Left lung (tissue), 14 donors: ENCODE measurements at places on chromosomes 4 and X. TPM values are rescaled to one million over a fixed set of nuclear protein-coding genes. Genes with fewer than 3 reads are reported as not detected.

The ARR3 gene
- not detected for total RNA-seq

The ASB12 gene
- not detected for total RNA-seq

The FGB gene
- total RNA-seq: 0.26 TPM

The CYSLTR1 gene
- total RNA-seq: 5.8 TPM

The TAF7L gene
- total RNA-seq: not detected

The AFP gene
- 0.73 TPM for total RNA-seq

The MBNL3 gene
- 20.4 TPM for total RNA-seq

The CYLC1 gene
- total RNA-seq: not detected

The SPON2 gene
- total RNA-seq: 94.2 TPM

- H3K27ac ChIP-seq: no peak overlapping the region
- H3K36me3 ChIP-seq: no peaks in the 10 kb centered on the region
- peaks cover 4% of the 10 kb centered on the region for H3K27me3 ChIP-seq
- no peaks in the 10 kb centered on the region for H3K4me1 ChIP-seq
Measured at GRCh38 chrX:66008328-66008970, 31.4 kb downstream of the VSIG4 start.

GRCh38 chr4:120844528-120844921 lies 78.0 kb downstream of the PRDM5 start:
- H3K27ac ChIP-seq: no peak overlapping the region
- no peaks in the 10 kb centered on the region for H3K27me3 ChIP-seq
- H3K4me3 ChIP-seq: no peak overlapping the region
- H3K4me1 ChIP-seq: peaks cover 10% of the 10 kb centered on the region
- no peak for DNase-seq

- DNase-seq: no peak
- no peak overlapping the region for H3K4me3 ChIP-seq
- H3K27me3 ChIP-seq: no peaks in the 10 kb centered on the region
- no peaks in the 10 kb centered on the region for H3K36me3 ChIP-seq
Measured at GRCh38 chr4:30763321-30763727, 43.2 kb downstream of the PCDH7 start.

DNA sequence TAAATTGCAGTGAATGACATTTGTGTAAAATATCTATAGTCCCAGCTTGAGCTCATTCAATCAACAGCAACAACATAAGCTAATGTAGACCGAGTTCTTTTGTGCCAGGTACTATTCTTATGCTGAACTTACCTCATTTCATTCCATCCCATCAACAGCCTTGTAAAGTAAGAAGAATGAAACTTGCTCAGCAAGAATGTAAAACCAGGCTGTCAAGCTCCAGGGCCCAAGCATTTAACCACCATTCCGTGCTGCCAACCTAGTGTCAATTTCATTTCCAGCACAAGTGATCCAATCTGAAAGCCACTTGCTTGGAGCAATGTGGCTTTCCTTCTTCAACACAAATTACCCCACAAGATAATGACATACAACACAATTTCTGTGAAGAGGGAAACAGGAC lies 36.6 kb downstream of the RASSF6 start:
- H3K27me3 ChIP-seq: no peaks in the 10 kb centered on the region
- no peak for DNase-seq
- H3K4me3 ChIP-seq: no peak overlapping the region
- no peak overlapping the region for H3K27ac ChIP-seq
- H3K36me3 ChIP-seq: no peaks in the 10 kb centered on the region

DNA sequence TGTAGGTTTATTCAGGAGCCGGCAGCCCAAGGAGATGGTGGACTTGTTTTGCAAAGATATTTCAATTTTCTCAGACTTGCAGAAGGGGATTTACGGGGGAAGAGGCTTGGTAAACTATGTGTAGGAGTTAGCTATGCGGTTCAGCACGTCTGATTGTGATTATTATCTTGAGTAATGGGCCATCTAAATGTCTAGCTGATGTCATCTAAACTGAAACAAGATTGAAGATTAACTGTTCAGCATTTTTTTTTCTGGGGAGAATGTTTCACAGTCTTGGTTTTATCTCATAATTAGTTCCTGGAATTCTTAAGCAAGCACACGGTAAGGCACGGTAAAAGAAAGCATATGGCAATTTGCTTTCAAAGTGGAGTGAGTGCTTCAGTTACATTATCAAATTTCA lies 207.3 kb upstream of the CXorf51B start:
- no peaks in the 10 kb centered on the region for H3K27me3 ChIP-seq
- no peaks in the 10 kb centered on the region for H3K4me1 ChIP-seq
- no peak overlapping the region for H3K27ac ChIP-seq
- no peak overlapping the region for H3K4me3 ChIP-seq
- no peak for DNase-seq

DNA sequence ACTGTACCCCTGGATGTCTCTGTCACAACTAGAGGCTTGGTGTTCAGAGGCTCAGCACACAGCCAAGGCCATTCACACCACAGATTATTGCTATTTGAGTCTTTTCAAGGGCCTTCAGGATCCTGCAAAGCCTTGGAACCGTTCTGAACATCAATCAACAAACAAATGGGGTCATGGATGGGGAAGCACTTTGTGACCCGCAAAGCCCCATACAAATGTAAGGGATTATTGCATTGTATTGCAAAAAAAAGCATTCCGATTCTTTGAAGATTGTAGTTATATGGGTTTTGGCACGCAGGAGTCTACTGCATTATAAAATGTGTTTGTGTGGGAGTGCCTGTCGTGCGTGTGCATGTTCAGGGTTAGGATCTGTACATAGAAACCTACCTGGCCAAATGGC lies 17.3 kb upstream of the BCORL1 start:
- no peak for DNase-seq
- H3K27me3 ChIP-seq: no peaks in the 10 kb centered on the region
- no peaks in the 10 kb centered on the region for H3K36me3 ChIP-seq
- H3K27ac ChIP-seq: no peak overlapping the region
- no peak overlapping the region for H3K4me3 ChIP-seq

- H3K27ac ChIP-seq: no peak overlapping the region
- H3K36me3 ChIP-seq: peaks cover 51% of the 10 kb centered on the region
- peaks cover 26% of the 10 kb centered on the region for H3K4me1 ChIP-seq
- H3K4me3 ChIP-seq: no peak overlapping the region
- no peak for DNase-seq
- no peaks in the 10 kb centered on the region for H3K27me3 ChIP-seq
Measured at GRCh38 chrX:48579259-48579658, 5.0 kb downstream of the RBM3 start.

- no peak overlapping the region for H3K27ac ChIP-seq
- DNase-seq: no peak
- H3K4me1 ChIP-seq: no peaks in the 10 kb centered on the region
- no peaks in the 10 kb centered on the region for H3K27me3 ChIP-seq
- H3K4me3 ChIP-seq: no peak overlapping the region
Measured at GRCh38 chr4:80091184-80091583, 18.2 kb upstream of the ANTXR2 start.

DNA sequence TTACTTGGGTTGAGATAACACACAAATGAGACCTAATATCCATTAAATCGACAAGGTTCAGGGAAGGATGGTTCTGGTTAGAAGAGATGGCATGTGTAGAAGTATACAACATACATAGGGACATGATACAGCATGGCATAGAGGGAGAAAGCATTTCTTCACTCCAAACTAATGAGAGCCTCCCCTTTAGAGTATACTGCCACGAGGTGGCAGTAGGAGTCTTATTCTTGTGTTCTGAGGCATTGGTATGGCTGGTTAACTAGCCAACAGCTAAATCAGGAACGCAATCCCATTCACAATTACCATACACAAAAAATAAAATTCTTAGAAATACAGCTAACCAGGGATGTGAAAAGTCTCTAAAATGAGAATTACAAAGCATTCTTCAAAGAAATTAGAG lies 29.1 kb upstream of the TRO start:
- no peaks in the 10 kb centered on the region for H3K27me3 ChIP-seq
- DNase-seq: no peak
- no peaks in the 10 kb centered on the region for H3K36me3 ChIP-seq
- no peak overlapping the region for H3K4me3 ChIP-seq
- no peak overlapping the region for H3K27ac ChIP-seq

GRCh38 chr4:48127231-48127630 lies 6.8 kb downstream of the TXK start:
- no peak for DNase-seq
- H3K4me3 ChIP-seq: no peak overlapping the region

GRCh38 chrX:72394518-72395170 lies 88.9 kb upstream of the CITED1 start:
- H3K27me3 ChIP-seq: no peaks in the 10 kb centered on the region
- no peaks in the 10 kb centered on the region for H3K36me3 ChIP-seq
- H3K4me1 ChIP-seq: peaks cover 11% of the 10 kb centered on the region
- no peak for DNase-seq
- H3K27ac ChIP-seq: no peak overlapping the region

- H3K36me3 ChIP-seq: no peaks in the 10 kb centered on the region
- no peak overlapping the region for H3K4me3 ChIP-seq
- H3K27ac ChIP-seq: no peak overlapping the region
- DNase-seq: no peak
- H3K27me3 ChIP-seq: no peaks in the 10 kb centered on the region
Measured at GRCh38 chr4:78542373-78542772, 9.2 kb upstream of the ANXA3 start.

DNA sequence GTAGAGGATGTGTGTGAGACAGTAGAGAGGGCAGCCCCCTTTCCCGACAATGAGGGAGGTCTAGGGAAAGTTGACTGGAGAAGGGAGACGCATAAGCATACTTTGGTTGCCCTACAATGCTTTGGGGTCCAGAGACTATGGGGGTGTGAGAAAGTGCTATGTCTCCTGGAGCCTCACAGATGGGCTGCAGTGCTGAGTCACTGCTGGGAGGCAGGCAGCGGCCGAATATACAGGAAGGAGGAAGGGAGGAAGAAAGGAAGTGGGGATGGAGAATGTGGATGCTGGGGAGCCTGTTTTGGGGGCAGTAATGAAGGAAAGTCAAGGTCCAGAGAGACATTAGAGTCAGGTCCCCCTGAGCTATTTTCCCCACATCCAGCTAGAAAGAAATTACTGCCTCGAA lies 12.7 kb downstream of the DRP2 start:
- H3K36me3 ChIP-seq: no peaks in the 10 kb centered on the region
- no peaks in the 10 kb centered on the region for H3K4me1 ChIP-seq
- DNase-seq: no peak
- H3K4me3 ChIP-seq: no peak overlapping the region
- no peaks in the 10 kb centered on the region for H3K27me3 ChIP-seq

DNA sequence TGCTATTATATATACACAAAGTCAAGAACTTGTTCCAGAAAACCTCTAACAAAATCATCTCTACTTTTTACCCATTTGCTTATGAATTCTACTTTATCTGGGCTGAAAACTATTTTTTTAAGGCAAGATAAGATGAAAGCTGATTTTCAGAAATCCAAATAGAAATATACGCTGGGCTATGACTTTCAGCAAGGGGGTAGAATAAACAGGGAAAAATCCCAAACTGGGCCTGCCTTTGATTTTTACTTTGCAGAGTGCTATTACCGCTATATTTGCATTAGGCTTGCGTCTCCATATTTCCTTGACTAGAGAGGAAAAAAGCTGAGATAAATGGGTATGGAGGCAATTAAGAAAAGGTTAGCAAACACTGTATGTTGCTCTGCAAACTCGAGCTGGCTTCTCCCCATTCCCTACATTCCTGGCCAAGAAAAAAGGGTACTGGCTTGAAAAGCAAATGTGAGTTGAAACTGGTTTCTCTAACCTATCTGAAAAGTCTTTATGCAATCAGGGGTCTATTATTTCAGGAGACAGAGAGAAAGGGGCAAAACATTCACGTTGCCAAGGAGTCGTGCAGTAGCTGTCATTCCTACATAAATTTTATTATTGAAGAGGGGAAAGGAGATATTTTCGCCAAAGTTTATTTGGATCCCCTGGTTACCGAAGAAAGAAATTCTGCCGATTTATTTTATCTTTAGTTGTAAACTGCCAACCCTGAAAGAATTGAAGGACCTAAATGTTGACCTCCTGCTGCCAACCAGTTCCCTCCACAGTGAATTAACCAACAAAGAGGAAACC lies 2.2 kb downstream of the TMEM47 start:
- peaks cover 34% of the 10 kb centered on the region for H3K27me3 ChIP-seq
- DNase-seq: no peak
- H3K4me1 ChIP-seq: no peaks in the 10 kb centered on the region
- peak overlapping the region; percentile 43 for H3K4me3 ChIP-seq
- peak overlapping the region; percentile 69 for H3K27ac ChIP-seq
- no peaks in the 10 kb centered on the region for H3K36me3 ChIP-seq

GRCh38 chr4:54289316-54289715 lies 60.2 kb downstream of the PDGFRA start:
- H3K27me3 ChIP-seq: no peaks in the 10 kb centered on the region
- H3K4me3 ChIP-seq: no peak overlapping the region
- no peaks in the 10 kb centered on the region for H3K36me3 ChIP-seq
- DNase-seq: no peak
- H3K4me1 ChIP-seq: no peaks in the 10 kb centered on the region

DNA sequence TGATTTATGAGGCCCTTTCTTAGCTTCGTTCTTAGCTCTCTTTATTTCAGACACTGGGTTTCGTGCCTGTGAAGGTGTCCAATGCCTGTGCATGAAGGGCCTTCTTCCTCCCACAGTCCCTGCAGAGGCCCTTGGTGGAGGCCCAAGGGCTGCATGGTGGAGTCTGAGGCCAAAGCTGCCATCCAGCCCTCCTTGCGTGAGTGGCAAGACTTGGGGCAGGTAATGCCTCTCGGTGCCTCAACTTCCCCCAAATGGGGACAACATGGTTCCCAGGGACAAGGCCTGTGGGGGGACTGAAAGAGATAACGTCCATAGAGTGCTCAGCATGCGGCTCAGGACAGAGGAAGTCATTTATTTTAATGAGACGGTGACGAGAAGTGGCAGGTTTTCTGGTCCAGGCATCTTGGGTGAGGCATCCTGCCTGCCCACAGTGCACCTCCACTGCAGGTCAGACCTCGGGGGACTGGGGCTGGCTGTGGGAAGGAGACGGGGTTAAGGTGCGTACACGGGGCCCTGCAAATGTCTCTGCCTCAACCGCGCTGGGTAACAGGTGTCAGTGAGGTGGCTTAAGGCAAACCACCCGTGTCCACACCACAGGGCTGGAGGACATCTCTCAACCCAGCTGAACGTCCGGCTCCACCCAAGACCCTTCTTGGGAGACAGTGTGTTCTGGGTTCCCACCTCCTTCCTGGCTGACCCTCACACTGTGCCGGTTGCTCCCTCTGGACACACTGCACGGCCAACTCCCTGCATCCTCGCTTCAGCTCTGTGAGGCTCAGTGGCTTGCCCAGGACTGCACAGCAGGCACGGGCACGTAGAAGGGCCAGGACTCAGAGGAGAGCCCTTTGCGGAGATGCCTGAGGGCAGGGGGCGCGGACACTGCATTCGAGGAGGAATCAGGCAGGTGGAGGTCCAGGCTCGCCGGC lies 50.5 kb downstream of the PSAPL1 start:
- H3K36me3 ChIP-seq: no peaks in the 10 kb centered on the region
- H3K27ac ChIP-seq: no peak overlapping the region
- DNase-seq: peak; percentile 29
- H3K27me3 ChIP-seq: no peaks in the 10 kb centered on the region
- no peak overlapping the region for H3K4me3 ChIP-seq

DNA sequence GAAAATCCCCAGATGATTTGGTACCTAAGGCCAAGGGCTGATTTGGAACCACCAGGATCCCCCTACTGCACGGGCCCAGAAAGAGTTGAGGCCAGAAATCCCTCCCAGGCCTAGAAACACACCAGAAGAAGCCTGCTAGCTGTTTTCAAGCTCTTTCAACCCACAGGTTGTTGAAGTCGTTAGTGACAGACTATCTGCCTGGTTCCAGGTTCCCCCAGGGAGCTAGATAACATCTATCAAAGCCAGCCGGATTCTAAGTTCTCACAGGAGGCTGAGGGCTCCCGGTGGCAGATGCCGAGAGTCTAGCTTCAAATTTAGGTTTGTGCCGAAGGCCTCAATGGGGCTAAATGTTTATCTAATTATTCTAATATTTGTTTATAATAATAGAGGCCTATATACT lies 132.0 kb upstream of the ATP6AP2 start:
- no peak overlapping the region for H3K4me3 ChIP-seq
- H3K27ac ChIP-seq: no peak overlapping the region
- H3K4me1 ChIP-seq: no peaks in the 10 kb centered on the region
- DNase-seq: no peak
